ENCODE measurements at places on chromosomes 5 and 9.

- DNase-seq = peak; percentile 9
Observed at GRCh38 chr9:3244963-3245653, 280.7 kb downstream of the RFX3 start.

- DNase-seq = no peak
Observed at GRCh38 chr9:17521100-17521855, 57.6 kb upstream of the SH3GL2 start.

- DNase-seq = no peak
Observed at GRCh38 chr9:84062538-84062937, 81.9 kb downstream of the RMI1 start.

DNA sequence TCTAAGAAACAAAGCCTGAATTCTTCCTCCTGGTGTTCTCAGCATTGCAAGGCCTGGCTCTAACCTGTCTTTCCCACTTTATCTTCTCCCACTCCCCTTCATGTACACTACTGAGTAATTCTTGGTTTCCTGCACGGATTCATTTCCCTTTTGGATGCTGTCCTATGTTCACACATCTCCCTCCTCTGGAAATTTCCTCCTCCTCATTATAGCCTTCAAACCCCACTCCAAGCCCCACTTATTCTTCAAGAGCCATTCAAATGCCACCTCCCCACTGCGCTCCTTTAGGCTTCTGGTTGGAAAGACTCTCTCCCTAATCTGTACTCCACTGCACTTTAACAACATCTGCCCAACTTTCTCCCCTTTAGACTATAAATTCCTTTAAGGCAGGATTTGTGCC lies 28.2 kb upstream of the C5orf63 start:
- no peak for DNase-seq

DNA sequence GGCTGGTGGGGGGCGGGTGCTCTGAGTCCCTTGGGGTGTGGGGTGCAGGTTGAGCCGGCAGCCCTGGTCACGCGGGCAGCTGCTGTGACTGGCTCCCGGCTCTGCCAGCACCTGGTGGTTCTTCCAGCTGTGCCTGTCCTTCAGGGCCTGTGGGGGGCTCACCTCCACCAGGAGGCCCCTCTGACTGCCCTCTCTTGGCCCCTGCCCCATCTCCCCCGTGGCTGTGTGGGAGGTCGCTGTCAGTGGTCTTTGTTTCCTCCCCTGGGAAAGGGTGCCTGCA lies 3.3 kb downstream of the RXRA start:
- no peak for DNase-seq

DNA sequence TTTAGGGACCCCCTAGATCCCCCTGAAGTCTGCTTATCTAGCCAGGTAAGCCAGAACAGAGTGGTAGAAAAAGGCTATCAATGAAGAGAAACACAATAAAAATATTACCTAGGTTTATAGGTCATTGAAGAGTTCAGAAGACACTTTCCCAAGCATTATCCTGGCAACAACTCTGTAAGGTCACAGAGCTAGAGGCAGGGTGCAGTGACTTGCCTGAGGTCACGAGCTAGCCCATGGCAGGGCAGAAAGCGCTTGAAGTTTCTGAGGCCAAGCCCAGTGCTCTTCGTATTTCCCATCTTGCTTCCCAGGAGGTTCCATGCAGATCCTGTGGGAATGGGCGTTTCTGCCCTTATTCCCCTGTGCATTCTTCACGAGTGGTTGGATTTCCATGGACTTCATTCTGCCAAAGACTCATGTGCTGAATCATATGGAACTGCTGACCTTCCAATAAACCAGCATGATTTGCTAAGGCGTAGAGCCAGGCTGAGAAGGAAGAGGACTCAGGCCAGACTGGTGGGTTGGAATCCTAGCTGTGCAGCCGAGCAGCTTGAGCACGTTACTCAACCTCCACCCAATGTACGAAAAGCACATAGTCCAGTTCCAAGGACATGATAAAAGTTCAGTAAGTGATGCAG lies 22.1 kb downstream of the TRMO start:
- no peak for DNase-seq

DNA sequence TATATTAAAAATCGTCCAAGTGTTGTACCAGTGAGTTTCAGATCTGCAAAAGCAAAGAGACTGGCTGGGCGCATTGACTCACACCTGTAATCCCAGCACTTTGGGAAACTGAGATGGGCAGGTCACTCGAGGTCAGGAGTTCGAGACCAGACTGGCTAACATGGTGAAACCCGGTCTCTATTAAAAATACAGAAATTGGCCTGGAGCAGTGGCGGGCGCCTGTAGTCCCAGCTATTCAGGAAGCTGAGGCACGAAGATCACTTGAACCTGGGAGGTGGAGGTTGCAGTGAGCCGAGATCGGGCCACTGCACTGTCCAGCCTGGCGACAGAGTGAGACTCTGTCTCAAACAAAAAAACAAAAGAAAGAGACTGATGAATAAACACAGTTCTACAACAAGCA lies 18.3 kb upstream of the B4GALT1 start:
- DNase-seq = no peak

GRCh38 chr5:177336112-177336511 lies 15.4 kb downstream of the LMAN2 start:
- DNase-seq = peak; percentile 62

DNA sequence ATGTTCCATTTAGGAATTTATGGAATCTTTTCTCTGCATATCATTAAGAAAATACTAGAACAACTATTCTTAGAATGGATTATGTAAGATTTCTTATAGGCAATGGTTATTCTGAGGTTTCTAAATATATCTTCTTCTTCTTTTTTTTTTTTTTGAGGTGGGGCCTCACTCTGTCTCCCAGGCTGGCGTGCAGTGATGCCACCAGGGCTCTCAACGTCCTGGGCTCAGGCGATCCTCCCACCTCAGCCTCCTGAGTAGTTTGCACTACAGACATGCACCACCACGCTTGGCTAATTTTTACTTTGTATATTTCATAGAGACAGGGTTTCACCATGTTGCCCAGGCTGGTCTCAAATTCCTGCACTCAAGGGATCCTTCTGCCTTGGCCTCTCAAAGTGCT lies 137.2 kb downstream of the SREK1 start:
- DNase-seq = no peak
